Fibroblast of skin of back (primary cell): ENCODE measurements at places on chromosomes 4 and X.

GRCh38 chr4:1616557-1616930 lies 67.6 kb downstream of the FAM53A start:
- DNase-seq = no peak

- no peak for DNase-seq
These were observed 11.1 kb upstream of the RS1 start for GRCh38 chrX:18682979-18683387.

- peak; percentile 51 for DNase-seq
These were observed at the start of gene BEX3 for GRCh38 chrX:103376118-103376978. BEX3 (plus strand) TSS chrX:103376538; CDS start chrX:103377522, 984 bp downstream.

DNA sequence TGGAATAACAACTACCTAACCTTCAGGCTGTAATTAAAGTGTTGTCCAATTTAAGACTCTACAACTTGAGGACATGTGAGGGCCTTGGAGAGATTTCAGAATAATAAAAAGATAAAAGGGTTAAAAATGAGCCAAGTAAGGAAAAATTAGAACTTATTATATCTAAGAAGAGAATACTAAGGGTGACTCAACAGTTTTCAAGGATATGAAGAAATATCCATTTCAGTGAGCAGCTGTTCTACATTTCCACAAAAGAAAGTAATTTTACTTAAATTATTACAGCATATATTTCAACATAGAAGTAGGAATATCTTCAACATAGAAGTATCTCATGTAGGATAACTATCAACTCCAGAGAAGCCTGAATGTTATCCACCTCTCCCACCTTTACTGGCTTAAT lies 11.3 kb downstream of the SNX12 start:
- no peak for DNase-seq

DNA sequence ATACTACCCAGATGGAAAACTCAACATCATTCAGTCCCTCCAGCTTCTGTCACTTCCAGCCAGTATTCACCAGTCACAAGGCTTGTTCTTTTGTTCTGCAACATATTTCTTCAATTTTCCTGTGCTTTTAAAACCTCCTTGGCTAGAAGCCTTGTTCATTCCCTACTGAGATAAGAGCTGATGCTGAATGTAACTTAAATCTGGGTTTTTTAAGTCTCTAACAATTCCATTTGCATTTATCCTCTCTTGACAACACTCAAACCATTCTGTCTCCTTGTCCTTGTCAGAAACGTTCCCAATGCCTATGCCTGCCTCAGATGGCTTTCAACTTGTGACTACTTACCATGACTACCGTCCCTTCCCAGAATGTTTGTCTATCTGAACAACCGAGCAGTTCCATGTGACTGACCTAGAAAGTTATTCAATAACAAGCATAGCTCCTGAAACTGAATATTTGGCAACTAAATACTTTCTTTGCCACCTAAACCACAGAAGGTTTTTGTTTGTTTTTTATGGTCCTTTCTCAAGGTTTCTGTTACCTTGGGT lies 682.9 kb upstream of the GALNTL6 start:
- no peak for DNase-seq

- DNase-seq = no peak
These were observed 9.8 kb upstream of the TLR1 start for GRCh38 chr4:38814386-38814785.

DNA sequence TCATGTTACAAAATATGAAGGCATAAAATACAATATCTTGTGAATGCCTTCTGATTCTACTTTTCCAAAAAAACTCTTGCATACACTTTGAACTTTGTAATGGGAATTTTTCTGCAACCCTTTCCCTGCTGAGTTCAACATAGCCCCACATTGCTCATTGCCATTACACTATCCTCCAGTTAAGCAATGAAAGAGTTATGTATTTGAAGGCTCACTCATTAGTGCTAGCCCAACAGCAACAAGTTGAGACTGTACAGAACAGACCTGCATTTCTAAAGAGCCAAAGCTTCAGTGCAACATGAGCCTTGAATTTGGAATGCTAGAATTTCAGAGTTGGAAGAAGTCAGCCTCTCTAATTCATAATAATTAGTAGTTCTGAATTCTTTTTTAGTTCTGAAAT lies 44.4 kb upstream of the STAG2 start:
- no peak for DNase-seq

DNA sequence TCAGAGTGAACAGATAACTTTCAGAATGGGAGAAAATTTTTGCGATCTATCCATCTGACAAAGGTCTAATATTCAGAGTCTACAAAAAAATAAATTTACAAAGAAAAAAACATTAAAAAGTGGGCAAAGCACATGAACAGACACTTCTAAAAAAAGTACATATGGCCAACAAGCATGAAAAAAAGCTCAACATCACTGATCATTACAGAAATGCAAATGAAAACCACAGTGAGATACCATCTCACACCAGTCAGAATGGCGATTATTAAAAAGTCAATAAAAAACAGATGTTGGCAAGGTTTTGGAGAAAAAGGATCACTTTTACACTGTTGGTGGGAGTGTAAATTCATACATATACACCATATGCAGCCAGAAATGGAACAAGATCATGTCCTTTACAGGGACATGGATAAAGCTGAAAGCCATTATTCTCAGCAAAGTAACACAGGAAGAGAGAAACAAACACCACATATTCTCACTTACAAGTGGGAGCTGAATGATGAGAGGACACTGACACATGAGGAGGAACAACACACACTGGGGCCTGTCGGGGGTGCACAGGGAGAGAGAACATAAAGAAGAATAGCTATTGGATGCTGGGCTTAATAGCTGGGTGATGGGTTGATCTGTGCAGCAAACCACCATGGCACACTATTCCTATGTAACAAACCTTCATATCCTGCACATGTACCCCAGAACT lies 41.6 kb upstream of the ITM2A start:
- no peak for DNase-seq

GRCh38 chr4:165381821-165382373 lies 3.1 kb downstream of the CPE start:
- DNase-seq = no peak
